Amygdala (tissue), 56 donors: ENCODE measurements at places on chromosomes 3 and 15.

- DNase-seq: no peak
Measured at GRCh38 chr3:8458711-8459110, 42.9 kb upstream of the LMCD1 start.

GRCh38 chr3:123155471-123156011 lies 46.2 kb upstream of the SEC22A start:
- no peak for DNase-seq

DNA sequence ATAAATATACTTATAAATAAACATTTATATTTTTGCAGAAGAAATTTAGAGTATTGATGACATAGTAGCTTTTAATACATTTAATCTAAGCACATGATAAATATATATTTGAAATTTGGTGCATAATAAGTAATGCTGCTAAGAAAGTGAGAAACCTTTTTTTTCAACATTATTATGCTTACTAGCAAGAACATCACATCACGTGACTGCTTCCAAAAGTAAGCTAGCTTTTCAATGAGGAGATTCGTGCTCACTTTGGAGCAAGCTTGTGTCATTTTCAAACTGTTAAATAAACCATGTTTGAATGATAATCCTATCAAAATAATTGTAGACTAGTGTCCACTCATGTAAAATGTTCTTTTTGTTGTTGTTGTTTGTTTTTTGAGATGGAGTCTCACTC lies 109.0 kb upstream of the SLC4A7 start:
- DNase-seq: no peak

- peak; percentile 21 for DNase-seq
Measured at GRCh38 chr15:88834211-88834812, 31.1 kb downstream of the ACAN start.

DNA sequence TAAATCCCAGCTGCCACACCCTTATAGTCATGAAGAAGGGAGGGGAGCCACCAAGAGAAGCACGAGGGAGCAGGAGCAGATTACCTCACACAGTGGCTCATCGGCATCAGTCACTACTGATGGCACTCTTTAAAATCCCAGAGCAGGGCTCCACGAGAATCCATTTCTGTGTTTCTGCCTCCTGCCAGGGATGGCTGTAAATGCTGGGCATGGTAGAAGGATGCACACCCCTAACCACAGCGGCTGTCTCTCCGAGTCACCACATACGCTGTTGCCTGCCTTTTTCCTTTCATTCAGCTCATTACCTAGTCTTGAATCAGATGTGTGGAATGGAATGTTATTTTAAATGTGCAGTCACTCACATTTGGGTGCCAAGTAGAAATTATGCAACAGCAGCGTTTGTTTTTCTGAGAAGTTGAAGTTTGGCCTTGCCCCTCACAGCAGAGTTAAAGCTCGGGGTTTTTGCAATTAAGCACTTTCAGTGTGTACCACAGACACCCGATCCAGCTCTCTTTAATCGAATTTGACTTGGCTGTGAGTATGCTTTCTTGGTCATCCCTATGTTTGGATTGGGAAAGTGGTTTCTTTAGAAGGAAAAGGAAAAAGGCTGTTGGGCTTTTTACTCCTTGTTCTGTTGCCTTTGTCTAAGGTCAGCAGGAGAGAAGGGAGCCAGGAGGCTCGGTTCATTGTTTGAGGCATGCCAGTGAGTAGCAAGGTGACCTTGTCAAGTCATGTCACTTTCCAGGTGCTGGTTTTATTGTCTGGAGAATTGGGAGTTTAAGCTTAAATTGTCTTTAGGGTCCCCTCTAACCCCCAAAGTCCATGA lies 284.2 kb upstream of the TPM1 start:
- DNase-seq: no peak

- DNase-seq: no peak
Measured at GRCh38 chr3:98185180-98185579, 18.7 kb downstream of the OR5H15 start.

- DNase-seq: no peak
Measured at GRCh38 chr3:48747015-48747615, 30.1 kb upstream of the IP6K2 start.

DNA sequence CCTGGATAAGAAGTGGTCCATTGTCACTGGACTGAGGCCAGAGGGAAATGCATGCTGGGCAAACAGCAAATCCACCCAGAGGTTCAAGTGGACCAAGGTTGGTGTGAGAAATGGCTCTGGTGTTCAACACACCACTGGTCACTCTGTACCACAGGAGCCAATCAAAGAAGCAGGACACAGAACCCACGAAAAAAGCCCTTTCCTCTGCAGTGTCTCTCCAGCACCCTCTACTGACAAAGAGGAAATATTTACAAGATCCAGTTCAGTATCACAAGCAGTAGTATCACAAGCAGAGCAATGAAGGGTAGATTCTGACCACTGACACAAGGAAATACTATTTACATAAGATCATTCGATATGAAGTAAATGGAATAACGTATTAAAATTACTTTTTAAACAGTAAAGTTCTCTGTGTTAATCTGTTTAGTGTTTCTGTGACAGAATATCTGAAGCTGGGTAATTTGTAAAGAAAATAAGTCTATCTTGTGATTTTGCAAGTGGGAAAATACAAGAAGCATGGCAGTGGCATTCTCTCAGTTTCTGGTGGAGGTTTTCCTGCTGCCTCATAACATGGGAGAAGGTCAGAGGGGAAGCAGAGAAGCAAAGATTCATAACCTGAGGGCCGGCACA lies 390.7 kb downstream of the EFHB start:
- DNase-seq: no peak

DNA sequence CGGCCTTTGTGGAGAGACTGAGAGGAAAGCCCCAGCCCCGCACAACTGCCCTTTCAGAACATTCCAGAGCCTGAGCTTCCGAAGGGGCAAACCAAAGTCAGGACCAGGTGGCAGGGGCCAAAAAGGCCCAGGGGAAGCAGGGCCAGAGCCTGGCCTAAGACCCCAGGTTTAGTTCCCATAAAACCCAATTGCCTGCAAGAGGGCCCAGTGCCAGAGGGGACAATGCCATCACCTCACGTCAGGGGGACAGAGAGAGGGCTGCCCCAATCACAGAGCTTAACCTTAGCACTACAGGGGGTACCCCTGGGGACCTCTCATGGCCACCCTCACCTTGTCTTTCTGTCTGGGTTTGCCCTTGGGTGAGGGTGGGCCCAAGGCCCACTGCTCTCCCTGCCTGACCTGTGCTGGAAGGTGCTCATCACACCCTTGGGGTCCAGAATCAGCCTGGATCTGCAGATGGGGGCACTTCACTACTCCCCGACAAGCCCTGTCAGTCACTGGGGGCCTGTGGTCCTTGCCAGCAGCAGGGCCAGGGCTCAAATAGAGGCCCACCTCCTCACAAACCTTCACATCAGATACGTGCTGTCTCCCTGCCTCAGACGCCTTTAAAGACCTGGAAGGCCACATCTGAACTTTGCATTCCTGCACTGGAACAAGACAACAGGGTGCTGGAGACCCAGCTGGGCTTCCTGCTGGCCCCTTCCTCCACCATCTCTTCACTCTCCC lies 3.8 kb downstream of the CALML4 start:
- DNase-seq: no peak

DNA sequence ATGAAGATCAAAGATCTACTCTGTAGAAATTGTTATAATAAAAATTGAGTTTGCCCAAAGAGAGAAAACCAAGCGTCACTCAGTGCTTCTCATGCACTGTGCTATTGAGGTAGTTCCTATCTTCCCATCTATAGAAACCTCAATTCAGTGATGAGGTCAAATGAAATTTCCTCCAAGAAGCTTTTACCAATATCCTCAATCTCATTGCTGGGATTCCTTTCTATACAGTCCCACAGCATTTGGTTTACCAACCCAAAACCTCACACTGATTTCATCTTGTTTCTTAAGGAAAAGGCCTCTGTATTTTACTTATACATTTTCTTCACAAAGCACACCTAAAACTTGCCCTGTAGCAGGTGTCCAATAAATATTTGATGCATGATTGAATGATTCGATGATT lies 147.2 kb downstream of the ALCAM start:
- no peak for DNase-seq

- DNase-seq: no peak
Measured at GRCh38 chr15:85412066-85412465, 31.7 kb downstream of the AKAP13 start.

GRCh38 chr15:40082195-40082883 lies 26.3 kb downstream of the BMF start:
- no peak for DNase-seq

GRCh38 chr3:96330795-96331194 lies 483.6 kb upstream of the EPHA6 start:
- no peak for DNase-seq

DNA sequence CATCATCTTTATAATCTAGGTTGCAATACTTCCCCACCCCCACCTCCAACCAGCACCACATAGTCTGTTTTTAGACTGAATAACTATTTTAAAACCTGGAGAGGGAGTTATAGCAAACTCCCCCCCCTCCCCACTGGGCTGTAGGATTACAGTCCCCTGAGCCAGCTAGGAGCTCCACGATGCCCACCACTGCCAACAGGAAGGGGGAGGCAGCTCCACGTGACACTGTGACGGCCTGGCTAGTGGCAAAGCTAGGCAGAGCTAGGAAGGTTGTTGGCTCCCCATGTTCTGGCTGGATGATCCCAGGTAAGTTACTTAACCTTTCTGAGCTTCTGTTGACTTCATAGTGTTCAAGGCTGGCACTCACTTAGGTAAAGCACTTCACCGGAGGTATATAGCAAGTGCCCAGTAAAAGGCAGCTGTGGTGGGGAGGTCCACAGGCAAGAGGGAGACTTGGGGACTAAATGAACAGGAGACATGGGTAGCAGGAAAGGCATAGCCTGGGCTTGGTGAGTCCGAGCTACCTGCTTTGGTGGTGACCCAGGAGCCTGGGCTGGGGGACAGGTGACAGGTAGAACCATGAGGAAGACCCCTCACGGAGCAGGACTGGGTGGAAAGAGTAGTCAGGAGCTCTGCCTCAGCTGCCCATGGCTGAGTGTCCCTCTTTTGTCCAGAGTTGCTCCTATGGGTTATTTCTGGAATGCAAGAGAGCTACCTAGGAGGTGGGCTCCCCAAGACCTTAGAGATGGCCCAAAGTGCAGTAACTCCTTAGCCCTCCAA lies 4.0 kb upstream of the TBC1D21 start:
- DNase-seq: no peak

DNA sequence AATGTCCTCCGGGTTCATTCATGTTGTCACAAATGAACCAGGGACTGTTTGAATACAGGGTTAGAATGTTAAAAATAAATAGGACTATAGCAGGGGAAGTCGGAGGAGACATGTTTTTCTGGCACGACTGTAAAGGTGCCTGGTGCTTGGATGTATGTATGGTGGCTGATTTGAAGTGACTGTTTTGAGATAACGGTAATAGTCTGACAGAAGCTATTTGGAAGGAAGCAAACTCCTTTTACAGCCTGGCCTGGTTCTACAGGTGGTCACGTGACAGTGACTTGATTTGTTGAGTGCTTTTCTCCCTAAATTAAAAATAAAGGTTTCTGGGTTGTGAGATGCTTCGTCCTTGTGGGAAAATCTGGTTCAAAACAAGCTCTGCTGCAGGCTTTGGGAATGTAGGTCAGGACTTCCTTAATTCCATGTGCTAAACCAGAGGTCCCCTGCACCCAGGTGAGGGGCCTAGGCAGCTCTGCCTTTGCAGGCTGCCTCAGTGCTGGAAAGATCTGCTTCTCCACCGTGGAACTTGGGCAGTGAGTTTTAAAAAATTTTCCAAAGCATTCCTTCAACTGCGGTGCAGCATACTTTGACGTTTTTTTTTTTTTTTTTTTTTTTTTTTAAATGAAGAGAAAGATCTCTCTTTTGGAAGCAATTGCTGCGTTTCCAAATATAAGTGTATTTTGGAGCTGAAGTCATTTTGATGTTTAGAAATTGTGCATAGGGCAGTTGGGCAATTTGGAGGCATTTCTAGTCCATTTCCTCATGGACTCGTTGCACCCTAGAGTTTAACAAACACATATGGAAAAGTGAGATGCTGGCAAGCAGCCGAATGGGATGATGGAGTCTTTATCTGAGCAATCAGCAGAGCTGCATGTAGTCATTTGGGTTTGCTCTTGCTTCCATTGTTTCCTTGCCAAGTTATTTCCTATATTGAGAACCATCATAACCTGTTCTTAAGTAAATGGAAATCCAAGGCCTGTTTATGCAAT lies 30.9 kb downstream of the ITPR1 start:
- DNase-seq: no peak

- no peak for DNase-seq
Measured at GRCh38 chr3:182248349-182248880, 536.7 kb downstream of the SOX2 start.

GRCh38 chr3:12395349-12396012 lies 88.8 kb upstream of the TSEN2 start:
- no peak for DNase-seq

- DNase-seq: no peak
Measured at GRCh38 chr3:24829011-24829581, 334.4 kb upstream of the THRB start.

DNA sequence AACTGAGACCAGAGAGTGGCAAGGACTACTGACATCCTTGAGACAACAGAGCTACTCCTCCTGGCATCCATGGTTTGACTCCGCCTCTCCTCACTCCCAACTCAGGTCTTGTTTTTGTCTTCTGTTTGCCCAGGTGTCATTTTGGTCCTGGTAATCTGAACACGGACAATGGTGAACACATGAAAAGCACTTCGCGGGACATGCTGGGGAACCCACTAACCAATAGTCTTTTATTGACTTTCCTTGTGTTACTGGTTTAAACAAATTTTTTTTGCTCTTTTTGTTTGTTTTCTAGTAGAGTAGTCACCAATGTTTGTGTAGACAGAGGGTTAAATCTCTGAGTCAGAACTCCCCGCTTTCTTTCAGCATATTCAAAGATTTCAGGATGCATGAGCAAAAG lies 38.4 kb downstream of the LARP6 start:
- no peak for DNase-seq

DNA sequence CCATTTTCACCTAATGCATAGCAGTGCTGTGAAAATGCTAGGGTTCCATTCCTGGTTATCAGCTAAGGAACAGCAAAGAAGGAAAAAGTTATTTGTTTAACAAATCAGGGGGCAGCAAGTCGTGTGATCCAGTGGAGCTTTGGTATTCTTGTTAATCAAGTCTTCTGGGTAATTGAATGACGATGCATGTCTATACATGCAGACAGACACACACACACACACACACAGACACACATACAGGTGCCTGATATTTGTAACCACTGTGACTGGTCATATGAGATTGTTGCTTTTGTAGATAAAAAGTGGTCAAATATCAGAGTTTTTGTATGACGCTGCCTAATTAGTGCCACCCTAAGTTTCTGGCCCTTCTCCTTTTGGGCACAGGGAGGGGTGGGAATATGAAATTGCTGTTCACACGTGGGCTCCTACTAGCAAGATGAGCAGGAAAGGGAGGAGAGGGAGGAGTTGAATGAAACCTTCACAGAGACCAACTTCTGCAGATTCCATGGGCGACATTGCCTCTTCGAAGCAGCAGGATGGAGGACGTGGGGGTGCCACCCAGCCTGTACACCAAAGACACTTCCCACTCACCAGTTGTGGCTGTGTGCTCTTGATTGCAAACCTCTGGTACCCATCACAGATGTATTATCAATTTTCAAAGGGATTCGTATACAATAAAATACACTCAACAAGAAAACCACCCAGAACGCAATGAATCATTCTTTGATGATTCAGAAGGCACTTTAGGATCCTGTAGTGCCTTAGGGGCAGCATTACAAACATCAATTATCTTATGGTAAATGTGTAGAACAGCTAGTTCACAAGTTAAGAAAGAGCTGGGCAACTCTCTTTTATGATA lies 281.9 kb upstream of the ICE2 start:
- no peak for DNase-seq

- DNase-seq: no peak
Measured at GRCh38 chr3:31968927-31969418, 12.1 kb downstream of the OSBPL10 start.
